ENCODE measurements at places on chromosomes 3 and 15.

DNA sequence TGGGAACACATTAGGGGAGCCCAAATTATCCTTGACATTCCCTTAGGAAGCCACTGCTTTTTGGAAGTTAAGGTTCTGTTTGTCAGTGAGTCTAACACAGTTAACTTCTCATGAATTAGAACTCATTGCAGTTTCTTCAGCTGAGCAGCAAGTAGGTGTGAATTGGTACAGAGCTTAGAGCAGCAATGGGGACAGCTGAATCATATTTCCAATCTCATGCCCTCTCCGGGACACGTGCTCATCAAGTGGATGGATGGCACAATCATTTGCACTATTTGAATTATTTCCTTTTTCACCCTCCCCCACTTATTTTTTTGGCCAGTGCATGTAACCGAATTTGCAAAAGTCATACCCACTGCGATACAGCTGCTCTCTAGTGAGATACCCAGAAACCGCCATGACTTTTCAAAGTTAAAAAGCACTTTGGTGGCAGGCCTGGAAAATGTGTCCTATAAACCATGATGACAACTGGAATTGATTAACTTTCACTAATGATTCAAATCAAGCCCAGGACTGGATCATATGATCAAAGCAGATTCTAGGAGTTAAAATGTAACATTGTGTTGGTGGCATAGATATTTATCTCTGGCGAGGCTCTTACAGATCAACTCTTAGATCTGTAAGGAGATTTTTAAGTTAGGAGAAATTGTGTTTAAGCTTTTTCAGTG is 76.4 kb downstream of the EBLN2 start:
- DNase-seq = no peak

DNA sequence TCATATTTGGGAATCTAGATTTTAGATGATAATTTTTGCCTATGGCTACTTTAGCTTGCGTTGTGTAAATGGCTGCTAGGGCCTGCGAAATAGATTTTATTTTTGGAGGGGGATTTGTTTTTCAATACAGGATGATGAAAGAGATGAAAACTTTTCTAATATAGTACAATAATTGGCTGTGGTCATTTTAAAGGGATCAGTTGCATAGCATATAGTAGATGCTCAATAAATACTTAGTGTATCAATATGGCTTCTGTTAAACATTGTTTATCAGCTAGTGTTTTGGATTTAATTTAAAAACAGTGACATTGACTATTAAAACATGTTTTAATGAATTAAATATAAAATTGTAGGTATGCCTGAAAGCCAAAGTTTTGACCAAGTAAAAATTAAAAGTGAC is 6.9 kb upstream of the CHD2 start:
- DNase-seq = no peak

- DNase-seq = no peak
Measured at GRCh38 chr3:26346497-26346896, 276.1 kb upstream of the LRRC3B start.

DNA sequence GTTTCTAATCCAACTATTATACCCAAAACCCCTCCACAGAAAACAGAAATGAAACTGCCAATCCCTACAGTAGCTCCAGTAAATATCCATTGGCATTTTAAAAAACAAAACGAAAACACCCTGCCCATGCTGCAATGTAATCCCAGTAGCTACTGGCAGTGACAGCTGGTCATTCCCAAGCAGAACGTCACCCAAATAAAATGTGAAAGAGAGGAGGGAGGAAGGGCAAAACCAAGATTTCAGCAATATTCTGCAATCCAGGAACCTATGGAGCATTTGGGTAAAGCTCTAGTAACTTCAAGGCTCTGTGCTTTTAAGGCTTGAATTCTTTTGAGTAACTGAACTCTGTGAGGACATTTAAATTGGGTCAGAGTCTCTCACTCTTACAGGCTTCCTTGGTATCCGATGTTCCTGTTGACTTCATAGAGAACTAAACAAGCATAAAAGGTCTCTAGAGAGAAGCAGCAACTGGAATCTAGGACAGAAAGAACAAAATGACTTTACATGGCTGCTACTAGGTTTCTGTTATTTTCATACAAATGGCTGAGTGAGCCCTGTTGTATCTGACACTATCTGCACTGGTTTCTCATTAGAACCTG is 136.2 kb downstream of the TNIK start:
- DNase-seq = no peak

All from stimulated activated CD4-positive, alpha-beta T cell treated with anti-CD3 and anti-CD28 coated beads, Interleukin-1b, Interleukin-23, amount 100 ng/mL, for 1 hour (primary cell).